ENCODE measurements at places on chromosomes 5 and 9.

GRCh38 chr9:119157196-119157595, 212.0 kb downstream of the BRINP1 start:
- DNase-seq = no peak

- no peak for DNase-seq
Observed at GRCh38 chr9:123081824-123082223, 48.4 kb downstream of the GPR21 start.

- no peak for DNase-seq
Observed at GRCh38 chr5:99176186-99176585, 247.4 kb upstream of the CHD1 start.

- no peak for DNase-seq
Observed at GRCh38 chr9:87657893-87658292, 68.0 kb upstream of the CTSL start.

DNA sequence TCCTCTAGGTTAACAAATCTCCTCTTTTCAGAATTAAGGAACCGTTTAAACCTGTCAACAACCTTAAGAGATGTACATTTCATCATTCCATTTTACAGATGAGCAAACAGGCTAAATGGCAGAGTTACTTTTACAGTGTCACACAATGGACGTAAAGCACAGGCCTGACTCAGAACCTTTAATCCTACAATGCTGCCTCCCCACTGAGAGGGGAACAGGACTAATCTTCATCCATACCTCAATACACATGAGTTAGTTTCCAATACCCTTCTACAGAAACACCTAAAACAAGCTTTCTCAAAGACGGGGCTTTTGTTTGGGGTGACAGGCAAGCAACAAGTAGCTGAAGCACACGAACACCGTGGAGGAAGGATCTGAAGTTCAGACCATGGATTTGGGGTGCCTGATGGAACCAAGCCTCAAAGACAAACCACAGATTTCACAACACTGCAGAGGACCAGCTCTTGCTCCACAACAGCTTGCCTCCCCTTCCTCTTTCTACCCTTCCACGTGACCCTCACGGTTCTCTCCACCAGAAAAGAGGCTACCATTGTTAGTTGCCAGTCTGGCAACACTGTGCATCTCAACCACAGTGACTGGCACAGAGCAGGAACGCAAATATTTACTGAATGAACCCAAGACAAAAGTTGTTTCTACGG, 1.8 kb downstream of the RNF130 start:
- no peak for DNase-seq

DNA sequence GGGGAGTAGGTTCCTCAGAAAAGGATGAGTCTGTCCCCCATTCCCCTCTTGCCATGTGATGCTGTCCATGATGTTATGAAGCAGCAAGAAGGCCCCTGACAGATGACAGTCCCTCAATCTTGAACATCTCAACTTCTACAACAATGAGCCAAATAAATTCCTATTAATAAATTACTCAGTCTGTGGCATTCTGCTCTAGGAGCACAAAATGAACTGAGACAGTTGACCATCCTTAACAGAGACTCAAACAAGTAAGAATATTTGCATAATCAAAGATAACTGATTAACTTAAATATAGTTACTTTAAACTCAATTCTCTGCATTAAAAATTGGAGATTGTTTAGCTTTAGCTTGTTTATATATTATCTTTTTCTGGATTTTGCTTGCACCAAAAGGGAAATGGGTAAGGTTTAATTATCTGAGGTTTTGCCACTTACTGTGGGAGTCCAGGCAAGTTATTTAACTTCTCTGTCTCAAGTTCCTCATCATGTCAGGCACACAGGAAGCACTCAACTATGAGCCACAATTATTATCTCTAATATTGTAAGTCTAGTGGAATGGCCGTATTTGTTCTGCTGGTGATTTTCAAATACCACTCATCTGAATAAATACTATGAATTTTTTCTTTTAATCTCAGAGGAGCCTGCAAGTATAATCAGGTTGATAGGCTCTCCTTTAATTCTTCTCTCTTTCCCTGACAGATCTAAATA, 162.9 kb downstream of the TSSK1B start:
- DNase-seq = no peak

GRCh38 chr9:35789541-35789940, 1.9 kb upstream of the NPR2 start:
- DNase-seq = no peak

DNA sequence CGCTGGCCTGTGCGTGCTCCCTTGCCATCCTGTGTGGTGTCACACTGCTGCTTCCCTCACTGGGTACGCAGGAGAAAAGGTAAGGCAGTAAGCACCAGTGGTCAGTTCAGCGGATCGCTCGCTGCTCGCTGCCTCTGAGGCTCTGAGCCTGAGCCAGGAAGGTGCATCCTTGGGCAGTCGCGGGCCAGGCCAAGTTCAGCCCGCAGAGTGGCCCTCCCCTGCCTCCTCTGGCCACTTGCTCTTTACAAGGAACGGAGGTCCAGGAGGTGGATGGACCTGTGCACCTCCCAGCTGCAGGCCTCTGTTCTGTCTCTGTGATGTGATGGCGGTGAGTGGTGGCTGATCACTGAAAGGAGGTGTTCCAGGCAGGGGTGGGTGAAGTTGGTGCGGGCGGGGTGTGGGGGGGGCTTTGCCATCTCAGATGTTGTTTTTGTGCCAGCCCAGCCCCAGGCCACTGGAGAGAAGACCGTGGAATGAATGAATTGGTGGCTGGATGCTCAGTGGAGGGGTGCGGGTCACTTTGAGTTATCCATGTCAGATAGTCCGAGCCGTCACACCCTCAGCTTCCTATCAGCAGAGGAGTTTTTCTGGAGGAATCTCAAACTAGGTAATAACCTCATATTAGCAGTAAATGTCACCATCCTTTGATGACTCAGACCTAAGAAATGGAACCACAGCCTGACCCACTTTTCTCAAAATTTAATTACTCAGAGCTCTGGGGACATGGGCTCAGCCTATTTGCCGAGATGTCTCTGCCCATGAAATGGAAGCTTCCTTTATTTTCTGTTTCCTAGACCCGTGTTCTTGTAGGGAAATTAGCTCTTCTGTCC, 7.3 kb downstream of the COL5A1 start:
- DNase-seq = no peak

DNA sequence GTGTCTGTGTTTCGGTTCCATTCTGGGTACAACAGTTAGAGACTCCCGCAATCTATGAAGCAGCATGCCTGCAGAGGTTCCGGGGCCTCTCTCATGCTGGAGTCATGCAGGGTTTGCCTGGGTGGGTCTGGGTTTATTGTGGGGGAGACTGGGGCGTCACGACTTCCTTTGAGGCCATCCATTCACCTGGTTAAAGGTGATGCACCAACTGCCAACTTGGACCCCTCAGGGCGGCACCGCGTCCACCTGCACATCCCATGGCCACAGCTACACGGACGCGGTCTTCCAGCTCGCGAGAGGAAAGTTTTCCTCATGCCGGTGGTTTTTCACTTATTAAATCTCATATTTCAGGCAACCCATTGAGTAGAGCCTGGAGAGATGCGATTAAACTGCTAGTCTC, 30.9 kb upstream of the IRX4 start:
- DNase-seq = no peak

DNA sequence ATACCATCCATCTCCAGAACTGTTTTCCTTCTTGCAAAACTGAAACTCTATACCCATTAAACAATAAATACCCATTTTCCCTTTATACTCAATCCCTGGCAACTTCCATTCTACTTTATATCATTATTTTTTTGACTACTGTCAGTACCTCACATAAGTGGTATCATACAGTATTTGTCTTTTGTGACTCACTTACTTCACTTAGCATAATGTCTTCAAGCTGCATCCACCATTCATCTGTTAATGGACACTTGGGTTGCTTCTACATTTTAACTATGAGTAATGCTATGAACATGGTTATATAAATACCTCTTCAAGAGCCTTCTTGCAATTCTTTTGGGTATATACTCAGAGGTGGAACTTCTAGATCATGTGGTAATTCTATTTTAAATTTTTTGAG, 11.6 kb upstream of the TYRP1 start:
- no peak for DNase-seq

DNA sequence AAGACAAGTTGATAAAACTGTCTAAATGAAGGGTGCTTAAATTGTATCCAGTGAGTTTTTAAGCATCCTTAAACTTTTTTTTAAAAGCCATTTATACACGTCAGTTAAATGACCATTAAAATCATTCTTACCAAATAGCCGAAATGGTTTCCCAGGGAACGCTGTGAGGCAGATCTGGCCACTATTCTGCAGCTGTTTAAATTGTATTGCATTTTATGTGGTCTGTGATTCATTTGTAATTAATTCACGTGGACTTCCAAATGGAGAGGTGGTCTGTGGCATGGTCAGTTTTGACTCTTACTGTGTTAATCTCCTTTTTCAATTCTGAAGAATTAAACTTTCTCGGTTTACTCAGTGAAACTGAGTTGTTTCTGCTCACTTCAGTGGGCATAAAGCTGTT, 113.7 kb upstream of the OTULINL start:
- no peak for DNase-seq

- DNase-seq = no peak
Observed at GRCh38 chr5:81767097-81767496, 16.2 kb upstream of the SSBP2 start.

GRCh38 chr5:5178136-5178535, 38.0 kb downstream of the ADAMTS16 start:
- DNase-seq = no peak

GRCh38 chr9:304106-304505, 89.4 kb downstream of the DOCK8 start:
- no peak for DNase-seq

DNA sequence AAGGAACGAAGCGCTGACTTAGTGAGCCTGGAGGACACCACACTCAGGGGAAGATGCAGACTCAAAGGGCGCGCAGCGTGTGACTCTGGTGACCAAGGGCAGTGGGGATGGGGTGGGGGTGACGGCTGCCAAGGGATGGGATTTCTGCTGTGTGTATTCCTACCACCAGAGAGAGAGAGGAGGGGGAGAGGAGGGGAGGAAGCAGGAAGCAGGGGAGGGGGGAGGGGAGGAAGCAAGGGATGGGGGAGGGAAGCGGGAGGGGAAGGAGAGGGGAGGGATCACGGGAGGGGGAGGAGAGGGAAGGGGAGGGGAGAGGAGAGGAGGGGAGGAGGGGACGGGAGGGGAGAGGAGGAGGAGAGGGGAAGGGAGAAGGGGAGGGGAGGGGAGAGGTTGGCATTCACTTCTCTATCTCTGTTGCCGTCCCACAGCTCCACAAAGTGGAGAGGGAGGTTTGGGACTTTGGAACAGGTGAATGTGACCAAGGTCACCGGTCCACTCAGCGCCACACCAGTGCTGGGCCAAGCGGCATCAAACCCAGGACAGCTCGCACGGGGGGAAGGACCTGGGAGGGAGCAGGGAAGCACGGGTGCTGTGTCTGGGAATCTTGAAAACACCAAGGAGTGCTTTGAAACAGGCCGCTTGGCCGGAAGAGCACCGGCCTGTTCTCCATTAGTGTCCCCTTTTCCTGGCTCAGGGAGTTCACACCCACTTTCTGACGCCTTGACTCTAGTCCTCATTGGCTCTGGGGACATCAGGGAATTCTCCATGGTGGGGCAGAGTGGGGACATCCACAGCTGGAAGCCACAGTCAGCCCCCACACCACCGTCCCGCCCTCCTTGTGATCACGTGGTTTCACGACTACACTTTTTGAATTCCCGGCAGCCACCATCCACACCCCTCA, 77.4 kb downstream of the VAV2 start:
- no peak for DNase-seq

- DNase-seq = no peak
Observed at GRCh38 chr5:5320062-5320805, 102.2 kb upstream of the ICE1 start.

GRCh38 chr5:109223531-109223930, 186.2 kb downstream of the PJA2 start:
- DNase-seq = no peak

DNA sequence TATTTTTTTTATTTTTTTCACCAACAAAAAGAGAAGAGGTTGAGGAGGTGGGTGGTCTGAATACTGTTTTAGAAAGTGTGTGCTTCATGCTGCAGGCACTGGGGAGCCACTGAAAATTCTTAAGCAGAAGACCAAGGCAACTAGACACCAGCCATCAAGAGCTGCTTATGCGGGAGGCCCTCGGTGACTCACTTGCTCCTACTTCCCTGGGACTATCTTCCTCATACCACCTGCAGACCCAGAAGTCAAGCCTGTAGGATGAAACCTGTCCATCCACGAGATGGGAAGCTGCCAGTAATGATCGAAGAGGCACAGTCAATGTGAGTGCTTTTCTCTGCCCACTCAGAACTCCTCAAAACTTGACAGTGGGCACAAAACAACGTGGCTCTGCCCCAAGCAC, 125.8 kb upstream of the SLC44A1 start:
- no peak for DNase-seq

DNA sequence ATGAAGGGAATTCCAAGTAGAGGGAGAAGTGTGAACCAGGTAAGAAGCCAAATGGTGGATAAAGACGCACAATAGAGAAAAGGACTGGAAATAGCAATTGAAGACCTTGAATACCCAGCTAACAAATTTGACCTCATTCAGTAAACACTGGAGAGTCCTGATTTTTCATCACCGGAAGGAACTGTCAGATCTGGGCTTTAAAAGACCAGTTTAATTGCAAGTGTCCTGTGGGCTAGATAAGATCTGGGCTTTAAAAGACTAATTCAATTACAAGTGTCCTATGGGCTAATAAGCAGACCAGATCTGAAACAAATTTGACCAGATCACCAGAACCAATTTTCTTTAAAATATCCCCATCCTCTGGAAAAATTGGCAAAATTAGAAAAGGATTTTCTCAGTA, 380.0 kb downstream of the ACTL7B start:
- DNase-seq = no peak

DNA sequence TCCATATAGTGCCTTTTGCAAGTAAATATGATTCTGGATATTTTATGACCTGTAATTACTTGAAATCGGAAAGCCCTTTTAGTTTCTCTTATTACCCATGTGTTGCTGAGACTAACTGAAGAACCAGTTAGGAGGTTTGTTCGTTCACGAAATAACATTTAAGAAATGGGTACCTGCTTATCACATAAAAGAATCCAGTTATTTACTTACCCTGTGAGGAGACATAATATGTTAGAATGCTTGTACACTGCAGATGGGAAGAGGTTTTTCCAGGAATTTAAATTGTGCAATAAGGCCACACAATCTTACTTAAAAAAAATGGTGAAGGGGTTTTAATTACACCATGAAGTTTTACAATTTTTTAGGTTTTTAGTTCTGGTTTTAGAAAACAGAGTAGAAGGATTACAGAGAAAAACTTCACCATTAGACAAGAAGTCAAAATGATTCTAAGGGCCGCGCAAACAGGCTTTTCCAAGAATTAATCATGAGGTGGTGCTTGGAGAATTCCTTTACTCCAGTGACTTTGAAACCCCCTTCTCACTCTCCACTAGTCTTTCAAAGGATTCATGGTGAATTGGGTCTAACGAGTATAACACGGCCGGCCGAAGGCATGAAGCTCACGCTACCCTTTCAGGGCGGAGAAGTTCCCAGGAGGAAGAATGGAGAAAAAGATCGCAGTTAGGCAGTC, 1.1 kb upstream of the PTGER4 start:
- no peak for DNase-seq

All from activated T-helper 9 cell treated with anti-CD3 and anti-CD28 coated beads, Interleukin-2, amount 50 U/mL, for 16 hours (primary cell).